ENCODE measurements at places on chromosomes 12 and 14.
A peak's percentile ranks its signal among the peaks of the same experiment; 100 is the strongest.

DNA sequence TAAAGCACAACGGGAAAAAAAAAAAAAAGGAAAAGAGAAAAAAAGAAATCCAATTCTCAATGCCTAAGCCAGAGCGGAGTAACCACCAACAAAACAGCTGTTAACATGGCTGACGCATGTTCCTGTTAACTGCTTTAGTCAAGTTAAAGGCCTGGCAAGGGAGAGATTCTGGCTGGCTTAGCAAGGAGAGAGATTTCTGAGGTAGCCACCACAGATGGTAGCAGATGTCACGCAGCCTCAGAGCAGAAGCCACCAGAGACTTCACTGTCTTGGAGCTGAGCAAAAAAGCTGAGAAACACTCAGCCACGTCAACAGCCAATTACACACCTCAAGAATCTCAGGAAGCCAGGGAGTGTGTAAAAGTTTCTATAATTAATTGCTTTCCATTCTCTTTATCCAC, 87.1 kb downstream of the TMCC3 start:
- DNase-seq, result no peak

GRCh38 chr12:54749191-54749818, 101.1 kb upstream of the DCD start:
- peak; percentile 71 for DNase-seq

GRCh38 chr12:94875525-94875924, 128.0 kb downstream of the NDUFA12 start:
- no peak for DNase-seq

- DNase-seq, result no peak
Observed at GRCh38 chr14:60632257-60632656, 17.0 kb downstream of the SIX1 start.

- no peak for DNase-seq
Observed at GRCh38 chr12:104175726-104176247, 37.8 kb upstream of the NFYB start.

DNA sequence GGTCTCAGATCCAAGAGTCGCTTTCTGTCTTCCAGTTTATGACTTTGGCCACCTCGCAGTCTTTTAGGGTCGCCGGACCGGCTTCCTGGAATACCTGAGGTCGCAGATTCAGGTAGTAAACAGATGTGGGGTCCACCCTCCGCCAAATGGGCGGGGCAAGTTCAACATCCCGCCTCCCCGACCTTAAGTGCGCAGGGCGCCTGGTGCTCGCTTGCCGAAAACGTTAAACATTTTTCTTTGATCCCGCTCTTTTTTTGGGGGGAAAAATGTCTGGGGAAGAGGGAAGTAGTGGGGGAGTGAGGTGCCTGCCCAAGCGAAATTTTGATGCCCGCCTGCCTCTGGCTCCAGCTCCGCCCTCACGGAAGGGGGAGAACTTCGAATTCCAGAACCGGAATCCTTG, 73.9 kb upstream of the TBX5 start:
- no peak for DNase-seq

GRCh38 chr14:102277874-102278630, 26.9 kb downstream of the MOK start:
- no peak for DNase-seq

GRCh38 chr14:23704890-23705289, 68.7 kb downstream of the DHRS2 start:
- no peak for DNase-seq

- no peak for DNase-seq
Observed at GRCh38 chr14:103718572-103718971, 3.0 kb downstream of the ZFYVE21 start.

- no peak for DNase-seq
Observed at GRCh38 chr12:50689437-50689836, 74.5 kb upstream of the ATF1 start.

DNA sequence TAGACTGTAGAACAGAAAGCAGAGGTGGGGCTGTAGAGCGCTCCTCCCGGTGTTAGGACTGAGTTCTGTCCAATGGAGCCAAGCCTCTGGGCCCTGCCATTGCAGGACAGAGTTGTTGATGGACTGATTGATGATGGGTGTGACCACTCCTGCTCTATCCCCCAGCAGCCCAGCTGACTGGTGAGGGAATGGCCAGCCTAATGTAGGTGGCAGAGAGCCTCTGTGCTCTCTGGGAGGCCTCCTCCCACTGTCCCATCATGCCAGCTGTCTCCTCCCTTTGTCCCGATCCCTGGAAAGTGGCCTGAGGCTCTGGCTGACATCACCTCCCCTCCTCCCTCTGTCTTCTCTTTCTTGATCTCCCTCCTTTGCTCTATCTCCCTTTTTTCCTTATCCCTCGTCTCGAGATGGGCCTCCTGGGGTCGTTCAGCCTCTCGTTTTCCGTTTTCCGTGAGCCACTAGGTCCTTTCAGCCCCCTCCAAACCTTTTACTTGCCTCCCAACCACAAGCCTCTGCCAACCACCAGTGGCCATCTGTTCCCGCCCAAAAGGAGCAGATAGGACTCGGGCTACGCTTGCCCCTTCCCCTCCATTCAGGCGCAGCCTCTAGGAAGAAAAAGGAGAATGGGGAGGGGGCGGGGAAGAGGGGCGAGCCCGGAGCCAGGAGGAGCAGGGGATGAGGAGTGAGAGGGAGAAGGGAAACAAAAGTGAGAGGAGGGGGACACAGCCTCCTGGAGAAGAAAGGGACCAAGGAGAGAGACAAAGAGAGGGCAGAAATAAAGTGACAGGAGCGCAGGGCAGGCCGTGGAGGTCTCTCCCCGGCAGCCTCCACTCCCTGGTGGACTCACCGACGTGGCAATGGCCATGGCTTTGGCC, 572 bp downstream of the EFS start:
- no peak for DNase-seq

DNA sequence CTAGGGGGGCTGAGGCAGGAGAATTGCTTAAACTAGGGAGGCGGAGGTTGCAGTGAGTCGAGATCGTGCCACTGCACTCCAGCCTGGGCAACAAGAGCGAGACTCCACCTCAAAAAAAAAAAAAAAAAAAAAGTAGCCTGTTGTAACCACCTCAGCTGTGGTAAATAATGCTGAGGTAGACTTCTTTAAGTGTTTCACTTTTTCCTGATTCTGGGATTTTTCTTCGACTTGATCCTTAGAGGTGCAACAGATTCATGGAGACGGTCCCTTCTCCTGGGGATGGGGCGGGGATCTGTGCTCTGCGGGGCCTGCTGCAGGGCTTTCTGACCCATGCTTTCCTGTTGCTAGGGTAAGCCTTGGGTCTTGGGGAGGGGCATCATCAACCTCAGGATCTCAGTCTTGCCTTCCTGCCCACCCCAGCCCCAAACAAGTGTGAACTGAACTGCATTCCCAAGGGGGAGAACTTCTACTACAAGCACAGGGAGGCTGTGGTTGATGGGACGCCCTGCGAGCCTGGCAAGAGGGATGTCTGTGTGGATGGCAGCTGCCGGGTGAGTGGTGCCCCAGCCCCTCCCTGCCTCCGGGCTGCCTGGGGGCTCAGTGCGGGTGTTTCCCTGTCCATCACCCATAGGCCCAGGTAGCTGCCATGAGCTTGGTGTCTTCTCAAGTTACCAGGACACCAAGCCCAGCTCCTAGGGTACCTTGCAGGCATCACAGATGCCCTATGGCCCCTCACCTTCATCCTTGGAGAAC, 12.4 kb downstream of the PAPLN start:
- no peak for DNase-seq

- no peak for DNase-seq
Observed at GRCh38 chr12:82408844-82409243, 50.5 kb downstream of the METTL25 start.

DNA sequence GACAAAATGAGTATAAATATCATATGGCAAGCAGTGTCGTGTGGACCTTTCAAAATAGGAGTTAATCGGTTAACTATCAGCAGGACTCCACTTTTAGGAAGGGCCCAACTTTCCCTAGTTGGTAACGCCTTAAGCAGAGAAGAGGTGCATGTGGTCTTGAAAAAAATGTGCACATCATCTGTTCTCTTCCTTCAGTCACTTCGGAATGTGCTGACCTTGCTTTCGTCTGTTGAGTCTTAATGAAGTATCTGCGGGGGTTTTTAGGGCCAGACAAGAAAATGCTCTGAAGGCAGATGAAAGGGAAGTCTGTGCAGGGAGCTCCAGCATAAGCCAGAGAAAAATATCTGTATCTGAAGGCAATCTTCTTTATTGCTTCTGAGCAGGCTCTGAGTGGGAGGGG, 185.2 kb downstream of the AEBP2 start:
- DNase-seq, result no peak

DNA sequence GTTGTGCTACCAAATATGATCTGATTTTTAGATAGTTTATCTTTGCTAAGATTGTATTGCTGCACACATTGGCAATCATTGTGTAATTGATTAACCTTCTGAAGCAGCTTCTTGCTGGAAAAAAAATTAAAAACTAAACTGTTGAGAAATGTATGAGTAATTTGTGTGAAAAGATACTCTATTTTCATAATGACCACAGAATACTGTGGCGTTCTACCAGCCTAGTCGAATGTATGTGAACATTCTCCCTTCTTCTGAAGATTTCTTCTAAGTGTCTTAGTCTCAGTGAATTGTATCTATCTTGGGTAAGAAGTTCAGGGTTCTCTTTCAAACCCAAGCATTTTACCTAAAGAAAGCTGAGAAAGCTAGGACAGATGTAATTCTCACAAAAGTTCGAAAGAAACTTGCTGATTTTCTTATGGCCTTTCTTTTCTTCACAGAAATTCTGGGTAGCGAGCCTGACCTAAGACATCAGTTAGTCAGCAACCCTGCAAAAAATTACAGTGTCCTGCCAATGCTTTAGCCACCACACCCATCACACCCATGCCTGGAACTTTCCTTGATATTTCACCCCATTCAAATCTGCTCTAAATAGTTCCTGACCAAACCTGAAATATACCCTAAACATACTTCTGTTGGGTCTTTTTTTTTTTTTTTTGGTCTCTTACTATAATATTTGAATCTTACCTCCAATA, 27.1 kb upstream of the C12orf71 start:
- DNase-seq, result no peak

DNA sequence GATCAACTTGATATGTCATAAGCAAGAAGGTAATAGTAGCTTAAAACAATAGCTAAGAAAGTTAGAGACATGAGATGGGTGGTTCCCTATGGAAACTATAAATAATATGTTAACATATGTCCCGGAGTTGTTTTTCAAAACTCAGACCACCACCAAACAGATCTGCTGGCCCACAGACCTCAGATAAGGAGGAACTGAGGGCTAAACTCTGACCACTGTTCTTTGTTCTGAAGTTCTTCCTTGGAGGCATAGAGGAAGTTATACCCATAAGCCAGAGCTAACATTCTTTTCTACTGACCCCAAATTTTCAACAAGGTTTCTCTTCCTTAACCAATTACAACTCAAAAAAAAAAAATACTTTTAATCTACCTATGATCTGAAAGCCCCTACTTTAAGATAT, 156.1 kb upstream of the FSCB start:
- no peak for DNase-seq

GRCh38 chr12:68832504-68832867, 24.5 kb downstream of the MDM2 start:
- no peak for DNase-seq

DNA sequence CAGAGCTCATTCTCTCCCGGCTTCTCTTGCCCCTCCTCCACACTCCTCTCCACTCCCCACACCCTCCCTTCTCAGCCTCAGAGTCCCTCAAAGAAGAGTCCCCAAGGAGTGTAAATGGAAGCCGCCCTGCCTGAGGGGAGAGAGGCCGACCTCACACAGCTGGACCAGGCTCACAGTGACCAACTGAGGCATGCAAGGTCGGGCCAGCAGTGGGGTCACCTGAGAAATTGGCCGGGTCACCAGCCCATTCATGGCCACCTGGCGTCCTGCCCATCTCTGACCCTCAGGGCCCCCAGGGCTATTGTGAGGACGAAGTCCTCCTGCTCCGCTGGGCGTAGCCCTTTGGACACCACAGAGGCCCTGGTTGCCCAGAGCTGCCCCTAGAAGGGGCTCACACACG, 49.5 kb upstream of the NUAK1 start:
- DNase-seq, result no peak

GRCh38 chr12:47361389-47362021, 281.7 kb upstream of the AMIGO2 start:
- peak; percentile 63 for DNase-seq

GRCh38 chr12:93824514-93825500, 147.6 kb downstream of the CRADD start:
- DNase-seq, result no peak

GRCh38 chr12:69657376-69658137, 41.5 kb downstream of the BEST3 start:
- DNase-seq, result no peak
